ENCODE measurements at places on chromosomes 5 and 9. TPM values are rescaled to one million over a fixed set of nuclear protein-coding genes. Genes with fewer than 3 reads are reported as not detected.

Gene CDH9
- 0.10 TPM for total RNA-seq

Gene NR5A1
- total RNA-seq: 2.5 TPM

Gene FAM151B
- total RNA-seq: 2.8 TPM

Gene HSPB3
- not detected for total RNA-seq

Gene RFESD
- total RNA-seq: 2.2 TPM

Gene ZNF484
- total RNA-seq: 5.4 TPM

Gene TLX3
- not detected for total RNA-seq

Gene DAPK1
- 0.87 TPM for total RNA-seq

Gene GFI1B
- total RNA-seq: 0.08 TPM

Gene CNTFR
- total RNA-seq: 2.7 TPM

Gene ADGRD2
- total RNA-seq: not detected

Gene EIF4E1B
- not detected for total RNA-seq

Gene TEX48
- not detected for total RNA-seq

Gene EXOSC3
- total RNA-seq: 45.3 TPM

GRCh38 chr9:112175796-112176315 lies 759 bp upstream of the SUSD1 start:
- H3K27me3 ChIP-seq: no peaks in the 10 kb centered on the region
- peak overlapping the region; percentile 52 for H3K4me3 ChIP-seq
- H3K4me1 ChIP-seq: peaks cover 16% of the 10 kb centered on the region
- H3K36me3 ChIP-seq: no peaks in the 10 kb centered on the region
- H3K27ac ChIP-seq: peak overlapping the region; percentile 73

DNA sequence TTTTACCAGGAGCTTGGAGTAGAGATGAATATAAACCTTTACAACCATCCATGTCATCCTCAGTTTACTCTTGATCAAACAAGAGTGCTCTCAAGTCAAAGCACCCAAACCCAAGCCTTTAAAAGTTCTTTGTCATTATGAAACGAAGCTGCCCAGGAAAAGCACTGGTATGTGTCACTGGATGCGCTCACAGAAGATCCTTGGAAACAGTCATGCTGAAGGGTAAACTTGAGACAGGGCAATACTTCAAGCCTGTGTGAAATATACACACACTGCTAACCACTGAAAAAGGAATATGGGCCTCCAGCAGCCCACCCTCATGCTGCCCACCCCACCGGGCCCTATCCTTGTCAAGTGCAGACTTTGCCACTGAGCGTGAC lies 84.5 kb downstream of the PRRT1B start:
- no peak for DNase-seq
- no peaks in the 10 kb centered on the region for H3K27me3 ChIP-seq
- H3K4me1 ChIP-seq: no peaks in the 10 kb centered on the region
- H3K4me3 ChIP-seq: no peak overlapping the region
- peaks cover 4% of the 10 kb centered on the region for H3K36me3 ChIP-seq
- no peak overlapping the region for H3K27ac ChIP-seq

GRCh38 chr5:10612251-10612650 lies 48.4 kb downstream of the ANKRD33B start:
- no peak overlapping the region for H3K4me3 ChIP-seq
- no peaks in the 10 kb centered on the region for H3K27me3 ChIP-seq
- H3K4me1 ChIP-seq: no peaks in the 10 kb centered on the region

DNA sequence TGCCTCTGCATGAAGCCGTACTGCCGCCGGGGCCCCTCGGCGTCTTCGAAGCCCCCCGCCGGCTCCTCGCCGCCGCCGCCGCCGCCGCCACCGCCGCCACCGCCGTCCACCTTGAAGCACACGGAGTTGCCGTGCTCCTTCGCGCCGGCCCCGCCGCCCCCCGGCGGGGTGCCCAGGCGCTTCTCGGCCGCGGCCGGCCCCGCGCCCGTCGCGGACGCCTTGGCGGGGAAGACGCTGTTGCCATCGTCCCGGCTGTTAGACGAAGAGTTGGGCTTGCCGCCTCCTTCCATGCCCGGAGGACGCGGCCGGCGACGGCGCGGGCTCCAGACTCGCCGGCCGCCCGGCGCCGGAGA lies 400 bp downstream of the HCN1 start:
- H3K27ac ChIP-seq: no peak overlapping the region
- no peaks in the 10 kb centered on the region for H3K4me1 ChIP-seq
- peaks cover 6% of the 10 kb centered on the region for H3K27me3 ChIP-seq
- no peaks in the 10 kb centered on the region for H3K36me3 ChIP-seq

- H3K4me3 ChIP-seq: no peak overlapping the region
- H3K27me3 ChIP-seq: no peaks in the 10 kb centered on the region
- no peaks in the 10 kb centered on the region for H3K36me3 ChIP-seq
- no peaks in the 10 kb centered on the region for H3K4me1 ChIP-seq
Observed at GRCh38 chr9:101119206-101119819, 90.8 kb downstream of the PLPPR1 start.

GRCh38 chr9:117552811-117553210 lies 138.0 kb upstream of the ASTN2 start:
- H3K4me1 ChIP-seq: no peaks in the 10 kb centered on the region
- no peak for DNase-seq
- no peak overlapping the region for H3K4me3 ChIP-seq
- H3K27ac ChIP-seq: no peak overlapping the region
- no peaks in the 10 kb centered on the region for H3K36me3 ChIP-seq

GRCh38 chr5:126414874-126415502 lies 8.2 kb upstream of the GRAMD2B start:
- H3K4me3 ChIP-seq: no peak overlapping the region
- H3K27ac ChIP-seq: no peak overlapping the region
- no peaks in the 10 kb centered on the region for H3K4me1 ChIP-seq
- no peak for DNase-seq

DNA sequence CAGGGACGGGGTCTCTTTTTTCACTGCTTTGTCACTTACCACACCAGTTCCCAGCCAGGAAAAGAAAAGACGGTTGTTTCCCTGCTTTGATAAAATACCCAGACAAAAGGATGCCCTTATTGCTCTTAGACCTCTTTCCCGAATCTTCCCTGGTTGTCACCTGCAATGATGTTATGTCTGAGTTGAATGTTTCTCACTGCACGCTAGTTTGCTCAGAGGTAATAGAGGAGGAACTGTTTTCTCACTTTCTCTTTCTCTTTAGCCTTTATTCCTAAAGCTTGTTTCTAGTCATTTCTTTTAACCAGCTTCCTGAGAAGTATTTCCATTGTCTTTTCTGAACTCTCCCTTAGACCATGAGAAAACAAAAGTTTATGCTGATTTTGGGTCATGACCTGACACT lies 32.9 kb downstream of the ACER2 start:
- H3K27ac ChIP-seq: no peak overlapping the region
- no peak for DNase-seq
- H3K4me1 ChIP-seq: no peaks in the 10 kb centered on the region
- no peaks in the 10 kb centered on the region for H3K36me3 ChIP-seq

DNA sequence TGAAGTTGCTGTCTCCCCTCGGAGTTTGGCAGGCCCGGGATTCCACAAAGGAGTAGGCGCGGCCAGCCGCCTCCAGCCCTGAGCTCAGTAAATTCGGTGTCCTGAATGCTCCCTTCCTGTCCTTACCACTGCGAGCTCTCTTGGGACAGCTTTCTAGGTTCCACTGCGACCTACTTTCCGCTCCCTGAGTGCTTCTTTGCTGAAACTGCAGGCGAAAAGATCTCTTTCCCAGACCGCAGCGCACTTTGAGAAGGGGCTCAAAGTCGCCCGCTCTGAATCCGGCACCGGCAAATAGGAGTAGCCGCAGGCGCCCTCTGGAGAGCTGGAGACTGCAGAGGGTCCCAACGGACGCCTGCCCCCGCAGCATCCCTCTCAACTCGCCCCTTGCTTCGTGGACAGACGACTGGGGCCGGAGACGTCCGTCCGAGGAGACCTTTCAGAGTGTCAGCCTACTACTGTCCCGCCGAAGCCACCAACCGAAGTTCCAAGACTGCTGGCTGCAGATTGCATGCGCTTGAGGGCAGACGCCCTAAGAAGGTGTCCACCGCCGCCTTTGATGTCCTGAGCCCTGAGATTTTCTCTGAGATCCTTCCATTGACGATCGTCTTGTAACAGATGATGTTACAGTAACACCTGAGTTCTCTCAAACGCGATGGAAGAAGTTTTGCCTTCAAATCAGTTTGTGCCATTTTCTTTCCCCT lies 96.0 kb downstream of the ANXA2R start:
- no peaks in the 10 kb centered on the region for H3K27me3 ChIP-seq
- H3K36me3 ChIP-seq: no peaks in the 10 kb centered on the region
- 0 out of 2 replicates have a peak, but pooled peaks cover 5% of the 10 kb centered on the region for H3K4me1 ChIP-seq
- H3K4me3 ChIP-seq: peak overlapping the region; percentile 72

- no peaks in the 10 kb centered on the region for H3K36me3 ChIP-seq
- no peaks in the 10 kb centered on the region for H3K4me1 ChIP-seq
- no peak overlapping the region for H3K4me3 ChIP-seq
- H3K27ac ChIP-seq: no peak overlapping the region
- H3K27me3 ChIP-seq: no peaks in the 10 kb centered on the region
- no peak for DNase-seq
Observed at GRCh38 chr5:33065131-33065530, 354.0 kb downstream of the NPR3 start.

- no peak for DNase-seq
- no peaks in the 10 kb centered on the region for H3K4me1 ChIP-seq
- H3K4me3 ChIP-seq: no peak overlapping the region
- H3K27ac ChIP-seq: no peak overlapping the region
Observed at GRCh38 chr5:137699336-137700281, 36.3 kb downstream of the KLHL3 start.

GRCh38 chr5:102760815-102761214 lies 5.7 kb downstream of the PAM start:
- no peak overlapping the region for H3K27ac ChIP-seq
- DNase-seq: no peak
- peaks cover 3% of the 10 kb centered on the region for H3K36me3 ChIP-seq
- H3K27me3 ChIP-seq: no peaks in the 10 kb centered on the region
- H3K4me1 ChIP-seq: peaks cover 20% of the 10 kb centered on the region
- H3K4me3 ChIP-seq: no peak overlapping the region

- H3K4me3 ChIP-seq: no peak overlapping the region
- H3K27ac ChIP-seq: no peak overlapping the region
- H3K4me1 ChIP-seq: no peaks in the 10 kb centered on the region
- H3K27me3 ChIP-seq: no peaks in the 10 kb centered on the region
Observed at GRCh38 chr9:89928106-89928505, 323.3 kb downstream of the GADD45G start.

GRCh38 chr5:132260714-132261551 lies 3.4 kb downstream of the PDLIM4 start:
- no peaks in the 10 kb centered on the region for H3K4me1 ChIP-seq
- no peaks in the 10 kb centered on the region for H3K27me3 ChIP-seq
- no peak overlapping the region for H3K27ac ChIP-seq
- DNase-seq: no peak

GRCh38 chr9:137487454-137488326 lies 28.6 kb upstream of the NSMF start:
- no peak overlapping the region for H3K27ac ChIP-seq
- no peak for DNase-seq
- H3K36me3 ChIP-seq: no peaks in the 10 kb centered on the region
- H3K4me3 ChIP-seq: no peak overlapping the region

DNA sequence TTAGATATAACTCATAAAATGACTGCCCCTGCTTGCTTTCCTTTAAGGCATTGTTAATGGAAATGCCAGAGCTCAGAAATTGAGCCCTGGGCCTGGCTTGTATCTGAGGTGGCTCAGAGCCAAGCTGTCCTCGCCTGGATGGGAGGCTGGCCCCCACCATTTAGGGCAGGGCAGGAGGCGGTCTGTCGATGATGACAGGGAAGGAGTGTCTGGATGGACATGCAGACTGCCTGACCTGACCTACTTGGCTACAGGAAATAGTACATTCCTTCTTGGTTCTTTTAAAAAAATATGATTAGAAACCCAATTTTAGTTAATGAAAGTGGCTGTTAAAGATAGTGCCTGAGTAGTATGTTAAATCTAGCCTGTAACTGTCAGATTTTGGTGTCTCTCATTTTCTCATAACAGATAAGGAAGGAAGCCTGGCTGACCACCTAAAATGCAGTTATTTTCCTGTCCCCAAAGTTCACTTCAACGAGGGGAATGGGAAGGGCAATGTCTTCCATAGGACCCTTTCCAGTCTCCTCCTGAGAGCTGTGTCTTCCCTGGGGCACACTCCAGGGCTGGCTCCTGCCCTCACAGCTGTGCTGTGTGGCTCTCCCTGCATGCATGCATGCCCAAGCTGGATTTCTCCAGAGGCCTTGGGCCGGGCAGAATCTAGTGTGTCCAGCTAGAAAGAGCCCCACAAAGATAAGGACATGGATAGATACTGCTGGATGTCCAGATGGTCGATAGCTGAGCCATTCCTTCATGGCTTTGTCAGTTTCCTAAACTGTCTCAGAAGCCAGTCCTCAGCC lies 42.3 kb downstream of the MACROH2A1 start:
- H3K4me1 ChIP-seq: no peaks in the 10 kb centered on the region
- no peak for DNase-seq
- no peak overlapping the region for H3K27ac ChIP-seq
- no peaks in the 10 kb centered on the region for H3K27me3 ChIP-seq
- no peak overlapping the region for H3K4me3 ChIP-seq

DNA sequence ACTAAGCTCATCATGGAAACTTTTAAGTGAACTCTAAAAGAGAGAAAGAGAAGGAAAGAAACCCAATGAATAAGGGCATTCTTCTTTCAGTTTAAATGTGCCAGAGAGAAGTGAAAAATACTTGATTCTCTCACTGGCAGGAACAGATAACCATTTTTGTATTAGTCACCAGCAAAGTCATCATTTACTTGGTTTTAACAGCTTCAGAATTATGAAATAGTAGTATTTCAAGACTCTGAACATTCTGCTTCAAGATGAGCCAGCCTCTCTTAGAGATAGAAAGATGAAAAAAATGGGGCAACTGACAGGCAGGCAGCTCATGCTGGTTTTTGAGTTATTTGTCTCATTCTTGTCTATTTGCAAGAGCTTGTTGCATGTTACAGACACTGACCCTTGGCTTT lies 103.5 kb downstream of the GCNT1 start:
- no peaks in the 10 kb centered on the region for H3K36me3 ChIP-seq
- H3K4me1 ChIP-seq: no peaks in the 10 kb centered on the region
- H3K27me3 ChIP-seq: no peaks in the 10 kb centered on the region

GRCh38 chr5:61906820-61907219 lies 399.2 kb upstream of the KIF2A start:
- H3K4me1 ChIP-seq: no peaks in the 10 kb centered on the region
- no peak overlapping the region for H3K27ac ChIP-seq
- DNase-seq: no peak
- no peaks in the 10 kb centered on the region for H3K36me3 ChIP-seq
- H3K4me3 ChIP-seq: no peak overlapping the region

DNA sequence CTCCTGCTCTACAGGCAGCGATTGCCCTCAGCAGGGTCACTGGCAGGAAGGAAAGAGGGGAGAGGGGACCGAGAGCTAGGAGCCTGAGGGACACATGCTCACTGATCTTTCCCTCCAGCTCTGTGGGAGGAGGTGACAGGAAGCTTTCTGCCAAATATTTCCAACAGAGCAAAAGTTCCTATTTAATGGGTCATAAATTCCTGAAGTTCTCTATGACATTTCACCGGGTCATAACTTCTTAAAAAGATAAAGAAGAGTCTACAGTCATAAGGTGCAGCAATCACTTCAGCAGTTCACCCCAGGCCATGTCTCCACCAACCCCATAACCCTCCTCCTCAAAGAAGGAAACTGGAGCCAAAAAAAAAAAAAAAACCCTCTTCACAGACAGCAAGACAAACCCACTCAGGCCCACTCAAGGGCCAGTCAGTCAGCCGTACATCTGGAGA lies 481.1 kb downstream of the NR2F1-AS1 start:
- H3K36me3 ChIP-seq: no peaks in the 10 kb centered on the region
- H3K27me3 ChIP-seq: no peaks in the 10 kb centered on the region
- DNase-seq: no peak
- H3K27ac ChIP-seq: peak overlapping the region; percentile 82
- H3K4me3 ChIP-seq: no peak overlapping the region

- H3K36me3 ChIP-seq: no peaks in the 10 kb centered on the region
- H3K27me3 ChIP-seq: no peaks in the 10 kb centered on the region
- no peak overlapping the region for H3K4me3 ChIP-seq
- no peak for DNase-seq
- no peaks in the 10 kb centered on the region for H3K4me1 ChIP-seq
Observed at GRCh38 chr9:115200711-115201505, 83.0 kb upstream of the TNC start.

All from Panc1 (cell line).